ENCODE measurements at places on chromosomes 2 and 18. TPM values are rescaled to one million over a fixed set of nuclear protein-coding genes. Genes with fewer than 3 reads are reported as not detected.

Gene TUBA3E
- total RNA-seq = not detected

DNA sequence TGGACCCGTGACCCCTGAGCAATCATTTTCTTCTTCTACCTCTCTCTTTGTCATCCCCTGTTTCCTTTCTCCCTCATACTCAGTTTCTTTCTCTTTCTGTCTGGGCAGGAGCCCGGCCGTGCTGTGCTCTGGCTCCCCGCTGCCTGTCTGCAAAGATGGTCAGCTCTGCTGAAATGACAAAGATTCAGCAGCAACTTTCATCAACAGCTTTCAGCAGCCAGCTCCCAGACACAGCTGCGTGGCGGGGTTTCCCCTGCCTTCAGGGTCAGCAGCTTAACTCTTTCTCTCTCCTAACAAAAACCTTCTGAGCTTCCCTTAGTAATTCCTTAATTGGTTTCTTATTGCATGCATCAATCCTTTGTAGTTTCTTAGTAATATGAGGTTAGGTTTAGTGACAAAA lies 1234.4 kb downstream of the CNTNAP5 start:
- H3K4me3 ChIP-seq = no peak overlapping the region
- no peak for DNase-seq
- no peaks in the 10 kb centered on the region for H3K27me3 ChIP-seq
- H3K4me1 ChIP-seq = no peaks in the 10 kb centered on the region
- H3K36me3 ChIP-seq = no peaks in the 10 kb centered on the region

Gene CRYGC
- not detected for total RNA-seq

DNA sequence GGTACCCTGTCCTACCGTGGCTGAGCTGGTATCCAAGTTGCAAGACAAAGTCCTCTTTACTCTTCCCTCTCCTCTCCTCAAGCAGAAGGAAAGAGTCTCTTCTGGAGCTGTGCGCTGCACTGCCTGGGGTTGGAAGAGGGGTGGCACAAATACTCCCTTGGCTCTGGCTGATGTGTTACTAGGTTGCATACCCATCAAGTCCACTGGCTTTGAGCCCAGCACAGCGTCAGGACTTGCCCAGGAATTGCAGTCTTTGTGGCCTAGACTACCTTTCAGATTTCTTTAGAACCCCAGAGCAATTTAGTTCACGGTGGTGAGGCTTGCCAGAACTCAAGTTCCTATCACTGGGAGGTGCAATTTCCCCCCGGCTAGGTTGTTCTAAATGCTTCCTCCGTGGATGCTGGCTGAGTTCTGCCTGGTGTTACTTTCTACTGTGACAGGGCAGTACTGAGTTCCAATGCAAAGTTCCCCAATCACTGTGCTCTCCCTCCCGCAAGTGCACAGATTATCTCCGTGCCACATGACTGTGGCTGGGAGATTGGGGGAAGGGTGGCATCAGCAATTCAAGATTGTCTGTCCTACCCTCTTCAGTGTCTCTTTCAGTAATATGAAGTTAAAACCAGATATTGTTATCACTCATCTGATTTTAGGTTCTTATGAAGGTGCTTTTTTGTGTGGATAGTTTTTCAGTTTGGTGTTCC lies 13.4 kb downstream of the MYO3B start:
- no peaks in the 10 kb centered on the region for H3K36me3 ChIP-seq
- H3K4me1 ChIP-seq = no peaks in the 10 kb centered on the region
- H3K4me3 ChIP-seq = no peak overlapping the region
- DNase-seq = no peak
